Activated CD8-positive, alpha-beta T cell treated with anti-CD3 and anti-CD28 coated beads, Interleukin-2, amount 10 ng/mL, durations not matched to agents 7 days and 5 days (primary cell): ENCODE measurements at places on chromosomes 11 and 22. TPM values are rescaled to one million over a fixed set of nuclear protein-coding genes. Genes with fewer than 3 reads are reported as not detected.

GRCh38 chr11:60363542-60364470 is 14.5 kb upstream of the MS4A7 start:
- DNase-seq: peak; percentile 73
- no peak overlapping the region for H3K4me3 ChIP-seq
- H3K4me1 ChIP-seq: no peaks in the 10 kb centered on the region
- peaks cover 14% of the 10 kb centered on the region for H3K27me3 ChIP-seq

DNA sequence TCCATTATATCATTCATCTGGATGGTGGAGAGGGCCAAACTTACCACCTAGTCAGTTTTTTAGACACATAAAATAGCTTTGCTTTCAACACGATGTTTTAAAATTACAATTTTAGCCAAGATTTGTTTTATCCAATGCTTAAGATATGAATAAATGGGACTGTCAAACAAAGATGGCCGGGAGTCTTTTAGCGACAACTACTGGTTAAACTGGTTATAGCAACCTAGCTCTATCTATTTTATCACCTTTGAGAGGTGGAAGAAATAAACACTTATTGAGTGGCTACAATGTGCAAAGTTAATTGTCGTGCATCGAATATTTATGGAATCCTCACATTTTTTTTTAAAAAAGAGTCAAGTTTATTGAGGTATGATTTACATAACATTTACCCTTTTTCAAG is 279.8 kb downstream of the MIAT start:
- no peaks in the 10 kb centered on the region for H3K4me1 ChIP-seq
- no peak for DNase-seq
- H3K27ac ChIP-seq: no peak overlapping the region
- H3K27me3 ChIP-seq: no peaks in the 10 kb centered on the region
- H3K36me3 ChIP-seq: no peaks in the 10 kb centered on the region

DNA sequence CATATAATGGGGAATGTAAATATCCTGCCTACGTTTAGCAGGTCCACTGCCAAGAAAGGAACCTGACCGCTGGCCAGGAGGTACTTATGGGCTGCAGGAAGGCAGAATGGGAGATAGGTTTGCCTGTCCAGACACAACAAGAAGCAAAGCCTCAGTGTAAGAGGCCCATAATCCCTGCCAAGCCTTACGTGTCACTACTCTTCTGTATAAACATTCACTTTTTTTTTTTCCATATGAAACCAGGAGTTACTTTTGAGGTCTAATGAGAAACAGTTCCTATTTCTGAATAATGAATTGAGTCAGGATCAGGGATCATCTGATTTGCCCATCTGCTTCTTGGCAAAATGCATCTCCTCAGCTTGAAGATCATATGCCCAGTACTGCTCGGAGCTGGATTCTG is 230.2 kb downstream of the NTM start:
- H3K4me3 ChIP-seq: no peak overlapping the region
- H3K4me1 ChIP-seq: no peaks in the 10 kb centered on the region
- no peaks in the 10 kb centered on the region for H3K27me3 ChIP-seq
- no peak for DNase-seq

GRCh38 chr11:46367244-46367915 is 14.1 kb upstream of the MDK start:
- peaks cover 38% of the 10 kb centered on the region for H3K4me1 ChIP-seq
- no peak overlapping the region for H3K4me3 ChIP-seq
- DNase-seq: peak; percentile 84
- peak overlapping the region; percentile 52 for H3K27ac ChIP-seq

GRCh38 chr11:126502159-126502558 is 146.7 kb downstream of the ST3GAL4 start:
- peaks cover 25% of the 10 kb centered on the region for H3K27me3 ChIP-seq
- H3K4me1 ChIP-seq: no peaks in the 10 kb centered on the region
- no peak overlapping the region for H3K27ac ChIP-seq
- H3K36me3 ChIP-seq: no peaks in the 10 kb centered on the region
- no peak for DNase-seq

TEX54 gene
- not detected for total RNA-seq

NEFH gene
- 4.7 TPM for total RNA-seq

LRRC75B gene
- total RNA-seq: 1.3 TPM
